ENCODE measurements at places on chromosomes 3 and 15.

DNA sequence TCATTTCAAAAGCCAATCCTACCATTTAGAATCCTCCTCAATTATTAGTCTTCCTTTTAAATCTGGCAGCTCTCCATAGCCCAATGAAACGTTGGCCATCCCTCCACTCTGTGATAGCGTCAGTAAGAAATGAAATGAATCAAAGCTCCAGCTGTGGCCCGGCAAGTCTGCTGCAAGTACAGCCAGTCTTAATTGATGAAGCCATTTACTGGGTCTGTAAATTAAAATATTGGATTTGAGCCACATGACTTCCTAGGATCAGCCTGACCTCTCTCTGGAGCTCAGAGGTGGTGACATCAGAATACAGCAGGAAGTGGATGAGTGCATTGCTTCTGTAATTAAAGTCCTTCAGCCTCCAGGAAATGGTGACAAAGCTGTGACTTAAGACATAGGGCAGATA lies 347.0 kb upstream of the LMCD1 start:
- DNase-seq = no peak

DNA sequence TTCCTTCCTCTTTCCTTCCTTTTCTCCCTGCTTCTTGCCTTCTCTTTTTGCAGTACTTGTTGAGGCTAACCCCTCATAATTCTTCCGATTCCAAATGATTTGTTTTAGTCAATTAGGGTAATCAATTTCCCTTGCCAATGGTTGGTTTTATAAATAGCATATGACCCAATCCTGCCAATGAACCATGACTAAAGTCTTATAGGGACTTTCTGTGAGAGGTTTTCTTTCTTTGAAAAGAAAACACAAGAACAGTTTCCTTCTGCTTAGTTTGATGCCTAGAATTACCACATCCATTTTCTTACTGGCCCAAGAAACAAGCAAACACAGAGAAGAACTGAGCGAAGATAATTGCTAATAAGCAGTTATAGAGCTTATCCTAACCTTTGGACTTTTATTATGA lies 292.5 kb upstream of the SATB1 start:
- DNase-seq = no peak

DNA sequence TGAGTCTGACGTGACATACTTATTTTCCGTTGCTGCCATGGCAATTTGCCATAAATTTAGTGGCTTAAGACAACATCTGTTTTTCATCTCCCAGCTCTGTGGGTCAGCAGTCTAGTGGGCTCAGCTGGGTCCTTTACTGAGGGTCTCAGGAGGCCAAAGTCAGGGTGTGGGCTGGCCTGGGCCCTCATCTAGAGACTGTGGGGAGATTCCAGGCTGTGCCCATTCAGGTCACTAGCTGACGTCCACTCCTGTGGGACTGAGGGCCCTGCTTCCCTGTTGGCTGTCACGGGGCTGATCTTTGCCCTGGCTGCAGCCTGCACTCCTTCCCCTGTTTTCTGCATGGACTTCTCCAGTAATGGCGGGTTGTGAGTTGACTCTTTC lies 19.1 kb downstream of the FGD5 start:
- no peak for DNase-seq

DNA sequence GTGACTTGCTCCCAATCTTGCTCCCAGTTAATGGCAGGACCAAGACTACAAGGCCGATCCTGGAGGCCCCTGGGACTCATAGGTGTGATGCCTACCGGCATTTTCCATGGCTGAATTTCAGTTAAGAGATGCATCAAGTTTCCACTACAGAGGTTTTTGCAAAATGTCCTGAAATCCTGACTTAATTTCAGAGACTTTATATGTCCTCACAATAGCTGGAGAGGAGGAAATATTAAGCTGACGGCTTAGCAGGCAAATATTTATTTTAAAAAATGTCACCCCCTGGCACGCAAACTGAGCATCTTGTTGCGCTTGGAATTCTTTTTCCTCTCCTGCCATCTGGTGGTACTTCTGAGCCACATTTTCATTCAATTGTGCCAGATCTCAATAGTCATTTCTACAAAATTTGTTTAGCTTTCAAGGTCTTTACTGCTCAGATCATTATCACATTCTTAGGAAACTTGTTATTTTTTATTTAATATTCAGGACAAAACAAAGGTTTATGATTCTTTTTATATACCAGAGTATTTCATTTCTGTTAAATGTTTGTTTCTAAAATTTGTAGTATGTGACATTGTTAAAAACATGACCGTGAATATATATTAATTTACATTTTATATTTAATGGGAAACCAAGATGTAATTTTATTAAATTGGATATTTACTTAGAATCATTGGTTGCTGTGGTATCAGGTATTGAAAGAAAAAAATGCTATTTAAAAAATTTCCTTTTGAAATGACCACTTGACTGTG lies 189.2 kb upstream of the THRB start:
- DNase-seq = no peak

DNA sequence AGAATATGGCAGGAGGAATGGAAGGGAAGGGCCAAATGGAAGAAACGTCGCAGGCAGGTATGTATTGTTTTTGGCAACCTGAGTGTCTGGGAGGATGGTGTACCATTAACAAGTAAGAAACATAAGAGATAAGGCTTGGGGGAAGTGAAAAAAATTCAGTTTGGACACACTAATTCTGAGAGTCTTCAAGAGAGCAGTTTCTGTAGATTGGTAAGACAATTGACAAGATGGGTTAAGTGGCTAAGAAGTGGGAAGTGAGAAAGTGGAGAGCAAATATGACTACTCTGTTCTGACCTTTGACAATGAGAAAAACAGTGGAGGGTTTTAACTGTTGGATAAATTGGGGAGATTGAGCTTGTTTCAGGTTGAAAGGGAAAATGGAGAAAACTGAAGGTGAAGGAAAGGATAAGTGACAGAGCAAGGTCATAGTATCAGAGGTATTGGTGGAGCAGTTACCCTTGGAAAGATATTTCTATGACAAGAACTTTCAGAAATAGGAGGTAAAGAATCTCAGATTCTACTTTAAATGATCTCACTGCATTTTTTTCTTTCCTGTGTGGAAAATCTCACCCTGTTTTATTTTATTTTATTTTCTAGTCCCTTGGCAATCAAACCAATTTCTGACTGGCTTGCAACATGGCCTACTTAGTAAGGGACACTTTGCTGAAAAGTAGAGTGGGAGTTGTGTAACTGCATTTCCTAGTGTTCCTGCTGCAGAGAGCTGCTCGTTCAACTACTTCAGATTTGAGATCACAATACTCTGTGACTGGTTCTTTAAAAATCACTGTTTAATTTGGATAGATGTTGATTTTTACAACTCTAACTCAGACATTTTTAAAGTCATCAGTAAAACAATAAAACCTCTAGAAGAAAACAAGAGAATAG lies 23.1 kb upstream of the GABPB1 start:
- no peak for DNase-seq

DNA sequence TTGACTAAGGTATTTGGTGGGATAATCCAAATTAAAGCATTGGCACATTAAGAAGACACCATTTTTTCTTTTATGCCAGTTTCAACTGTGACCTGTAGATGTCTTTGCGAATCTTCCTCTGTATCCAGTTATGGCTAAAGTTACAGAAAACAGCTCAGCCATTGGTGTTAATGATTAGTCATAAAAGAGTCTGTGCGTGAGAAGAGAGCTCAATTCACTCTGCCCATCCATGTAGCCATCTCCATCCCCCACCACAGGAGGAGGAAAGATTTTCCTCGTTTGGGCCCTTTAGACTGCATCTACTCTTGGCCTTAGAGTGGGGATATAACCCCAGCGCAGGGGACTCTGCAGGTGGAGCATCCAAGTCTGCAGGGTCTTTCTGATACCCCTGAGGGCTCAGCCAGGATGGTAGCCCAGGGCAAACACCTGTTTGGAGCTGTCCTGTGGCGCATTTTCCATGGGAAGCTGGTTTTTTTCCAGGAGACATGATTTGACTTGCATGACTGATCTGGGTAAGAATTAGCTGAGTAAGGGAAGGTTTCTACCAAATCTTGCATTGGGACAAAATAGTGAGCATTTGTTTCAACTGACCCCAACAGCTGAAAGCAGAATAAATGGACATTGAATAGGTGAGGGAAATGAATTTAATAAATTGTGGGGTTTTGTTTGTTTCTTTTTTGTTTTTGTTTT lies 29.5 kb downstream of the NANOGP8 start:
- DNase-seq = no peak

DNA sequence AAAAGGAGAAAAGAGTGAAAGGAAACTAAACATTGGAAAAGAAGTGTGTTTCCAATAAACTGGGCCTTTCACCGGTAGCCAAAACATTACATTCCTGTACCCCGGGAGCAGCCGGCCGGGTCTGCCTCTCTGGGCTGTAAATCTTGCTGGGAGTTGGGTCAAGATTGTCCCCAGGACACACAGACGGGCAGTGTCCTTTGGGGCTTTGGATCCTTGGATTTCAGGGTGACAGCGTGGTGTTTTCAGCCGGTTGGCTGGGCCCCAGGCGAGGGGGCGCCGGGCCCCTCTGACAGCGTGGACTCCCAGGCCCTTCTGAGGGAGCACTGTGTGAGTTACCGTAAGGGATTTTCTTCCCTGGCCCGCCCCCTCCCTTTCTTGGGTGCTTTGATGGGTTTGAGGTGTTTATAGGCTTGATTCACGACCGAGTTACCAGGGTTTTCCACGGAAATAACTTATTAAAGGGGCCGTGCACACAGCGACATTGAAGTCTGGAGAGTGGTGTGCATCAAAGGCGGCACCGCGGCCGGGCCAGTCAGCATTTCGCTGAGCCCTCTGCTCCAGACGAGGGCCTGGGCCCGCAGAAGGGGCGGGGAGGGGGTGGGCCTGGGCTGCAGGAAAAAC lies 27.4 kb downstream of the SMAD6 start:
- DNase-seq = no peak

GRCh38 chr3:106120356-106120755 lies 251.5 kb upstream of the CBLB start:
- DNase-seq = no peak

GRCh38 chr3:162125790-162126189 lies 629.2 kb downstream of the OTOL1 start:
- no peak for DNase-seq

- DNase-seq = no peak
Measured at GRCh38 chr3:151964743-151965142, 91.3 kb downstream of the SUCNR1 start.

- no peak for DNase-seq
Measured at GRCh38 chr3:128504963-128505730, 12.1 kb upstream of the GATA2 start.

DNA sequence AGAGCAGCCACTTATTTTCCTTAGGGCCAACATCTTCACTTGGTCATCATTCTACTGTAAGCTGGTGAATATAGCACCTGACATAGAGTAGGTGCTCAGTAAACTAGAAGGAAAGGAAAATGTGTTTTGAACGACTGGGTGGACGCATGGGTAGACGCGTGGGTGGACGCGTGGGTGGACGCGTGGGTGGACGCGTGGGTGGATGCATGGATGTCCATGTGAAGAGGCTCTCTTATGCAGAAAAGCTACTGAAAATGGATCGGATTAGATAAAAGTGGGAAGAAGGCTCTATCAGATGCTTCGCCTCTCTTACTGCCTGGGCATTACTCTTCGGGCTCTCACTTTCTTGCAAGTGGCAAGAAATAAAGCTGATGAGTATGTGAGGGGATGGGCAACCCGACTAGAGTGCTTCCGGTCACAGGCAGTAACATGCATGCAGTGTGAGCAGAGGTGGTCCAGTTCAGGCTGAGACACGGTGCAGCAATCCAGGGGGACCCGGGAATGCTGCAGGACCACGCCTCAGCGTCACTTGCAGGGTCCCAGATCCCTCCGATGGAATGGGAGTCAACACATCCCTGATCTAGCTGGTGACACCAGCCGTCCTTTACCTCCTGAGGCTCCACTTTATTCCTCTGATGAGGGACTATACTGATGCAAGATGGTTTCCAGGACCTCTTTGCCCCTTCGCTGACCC lies 138.0 kb upstream of the MEF2A start:
- no peak for DNase-seq

DNA sequence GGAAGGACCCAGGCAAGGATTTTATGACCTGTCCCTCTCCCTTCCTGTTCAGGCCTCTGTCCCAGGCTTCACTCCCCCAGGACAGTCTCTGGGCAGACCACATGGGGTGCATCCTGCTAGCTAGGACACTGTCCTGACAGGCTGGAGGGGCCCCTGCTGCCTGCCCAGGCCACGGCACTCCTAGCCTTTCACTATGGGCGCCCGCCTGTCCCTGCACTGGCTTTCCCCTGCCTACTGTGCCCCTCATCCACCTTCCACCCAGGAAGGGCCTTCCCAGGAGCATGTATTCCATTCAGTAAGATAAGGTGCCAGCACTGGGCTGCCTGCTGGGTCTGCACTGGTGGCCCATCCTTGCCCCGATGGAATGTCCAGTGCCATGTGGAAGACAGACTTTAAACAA lies 145.3 kb downstream of the DNAJB8 start:
- no peak for DNase-seq

GRCh38 chr15:78070049-78070700 lies 7.3 kb downstream of the TBC1D2B start:
- DNase-seq = no peak

DNA sequence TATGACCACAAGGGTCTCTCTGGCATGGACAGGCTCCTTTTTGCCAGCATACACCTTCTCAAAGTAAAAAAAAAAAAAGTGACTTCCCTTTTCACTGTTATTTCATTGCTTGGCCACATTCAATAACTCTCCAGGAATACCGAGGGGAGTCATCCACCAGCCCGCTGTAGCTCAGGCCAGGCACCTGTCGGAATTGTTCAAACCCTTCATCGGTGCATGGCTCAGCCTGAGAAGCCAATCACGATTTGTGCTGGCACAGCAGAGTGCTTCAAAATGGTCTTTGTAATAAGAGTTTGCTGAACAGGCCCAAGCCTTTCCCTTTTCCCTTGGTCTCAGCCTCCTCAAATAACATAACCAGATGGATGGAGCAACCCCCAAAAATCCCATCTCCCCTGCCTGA lies 145.4 kb downstream of the PDZRN3 start:
- no peak for DNase-seq

DNA sequence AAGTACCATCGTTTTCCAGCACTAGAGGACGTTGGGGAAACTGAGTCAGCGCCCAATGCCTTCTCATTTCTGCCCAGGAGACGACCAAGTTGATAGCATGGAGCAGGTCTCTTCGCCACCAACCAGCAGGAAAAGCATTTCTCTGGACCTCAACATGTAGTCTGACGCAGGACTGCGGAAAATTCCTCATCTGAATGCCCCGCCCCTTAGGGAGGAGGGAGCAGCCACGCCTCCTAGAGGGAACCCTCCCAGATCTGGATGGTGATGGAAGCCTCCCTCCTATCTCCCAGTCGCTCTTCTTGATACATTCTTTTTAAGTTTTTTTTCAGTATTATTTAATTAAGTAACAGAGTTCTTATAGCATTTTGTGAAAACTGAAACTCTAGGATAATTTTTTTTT lies 17.4 kb upstream of the MINDY4B start:
- no peak for DNase-seq

DNA sequence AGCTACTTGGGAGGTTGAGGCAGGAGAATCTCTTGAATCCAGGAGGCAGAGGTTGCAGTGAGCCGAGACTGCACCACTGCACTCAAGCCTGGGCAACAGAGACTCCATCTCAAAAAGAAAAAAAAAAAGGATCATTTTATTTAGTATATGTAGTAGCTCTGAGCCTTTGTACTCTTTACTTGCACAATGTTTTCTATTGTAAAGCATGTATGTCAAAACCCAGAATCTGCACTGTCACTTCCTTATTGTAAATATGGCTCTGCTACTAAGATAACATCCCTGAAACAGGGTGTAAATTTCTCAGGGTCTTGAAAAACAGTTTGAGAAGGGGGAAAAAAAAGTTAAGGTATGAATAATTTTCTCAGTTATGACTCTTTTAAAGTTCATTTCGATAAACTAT lies 35.1 kb downstream of the SLMAP start:
- DNase-seq = no peak

- DNase-seq = no peak
Measured at GRCh38 chr3:125203731-125204130, 8.8 kb downstream of the SLC12A8 start.

GRCh38 chr3:195755391-195755790 lies 34.6 kb downstream of the MUC20 start:
- no peak for DNase-seq

All from stimulated activated CD8-positive, alpha-beta memory T cell treated with anti-CD3 and anti-CD28 coated beads, Interleukin-15, amount 100 ng/mL, for 48 hours (primary cell).